Peyer's patch (tissue), 4 donors: ENCODE measurements at places on chromosomes 4 and X. TPM values are rescaled to one million over a fixed set of nuclear protein-coding genes. Genes with fewer than 3 reads are reported as not detected.

The AVPR2 gene
- 5.0 TPM for total RNA-seq

The APBB2 gene
- 99.9 TPM for total RNA-seq

The ZNF718 gene
- 15.7 TPM for total RNA-seq

The CYLC1 gene
- not detected for total RNA-seq
